Midbrain (tissue), 1 donor: ENCODE measurements at places on chromosomes 13 and 19.

- no peak for DNase-seq
Measured at GRCh38 chr13:28415994-28416421, 78.9 kb downstream of the FLT1 start.

DNA sequence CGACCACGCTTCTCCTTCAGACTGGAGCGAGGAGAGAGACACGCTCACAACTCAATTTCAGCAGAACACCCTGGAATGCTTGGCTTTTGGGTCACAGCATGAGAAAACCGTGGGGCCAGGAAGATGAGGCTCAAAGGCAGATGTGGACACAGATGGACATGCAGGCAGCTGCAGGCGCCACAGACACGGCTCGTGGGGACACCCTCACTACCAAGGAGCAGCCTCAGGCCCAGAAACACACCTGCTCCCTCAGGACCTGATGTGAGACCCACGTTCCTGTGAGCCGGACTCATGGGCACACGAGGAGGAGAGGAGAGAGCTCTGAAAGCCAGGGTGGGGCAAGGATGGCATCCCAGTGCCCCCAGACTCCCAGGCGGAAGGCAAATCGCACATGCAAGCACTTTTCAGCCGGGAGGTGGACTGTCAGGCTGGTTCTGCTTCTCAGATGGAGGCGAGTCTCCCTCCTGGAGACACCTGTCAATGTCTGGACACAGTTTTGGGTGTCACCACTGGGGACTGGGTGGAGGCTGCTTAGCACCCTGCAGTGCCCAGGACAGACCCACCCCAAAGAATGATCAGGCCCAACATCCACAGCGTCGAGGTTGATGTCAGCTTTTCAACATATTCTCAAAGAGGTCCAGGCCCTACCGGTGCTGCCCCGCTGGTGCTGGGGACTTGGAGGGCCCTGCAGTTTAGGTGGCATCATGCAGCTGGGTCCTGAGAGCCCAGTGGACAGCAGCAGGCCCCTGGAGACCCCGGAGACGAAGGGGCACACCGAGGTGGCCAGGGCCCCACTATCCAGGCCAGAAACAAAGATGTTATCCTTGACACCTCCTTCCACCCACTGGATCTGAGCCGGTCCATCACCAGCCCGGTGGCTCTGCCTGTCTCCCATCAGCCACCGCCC is 2.3 kb downstream of the ABHD17A start:
- no peak for DNase-seq

DNA sequence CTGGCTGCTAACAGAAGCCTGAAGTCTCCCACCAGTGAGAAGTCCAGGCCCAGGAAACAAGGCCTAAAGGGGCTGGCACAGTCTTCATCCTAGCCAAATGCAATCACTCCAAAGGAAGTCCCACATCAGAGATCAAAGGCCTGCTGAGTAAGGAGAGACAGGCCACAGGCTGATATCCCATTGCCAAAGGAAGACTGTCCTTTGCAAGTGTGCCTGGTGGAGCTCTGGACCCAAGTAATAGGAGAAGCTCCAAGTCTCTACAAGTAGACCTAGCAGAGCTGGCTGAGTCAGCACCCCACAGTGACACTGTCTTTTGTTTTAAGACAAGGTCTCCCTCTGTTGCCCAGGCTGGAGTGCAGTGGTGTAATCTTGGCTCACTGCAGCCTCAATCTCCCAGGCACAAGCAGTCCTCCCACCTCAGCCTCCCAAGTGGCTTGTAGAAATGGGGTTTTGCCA is 4.5 kb downstream of the DBP start:
- DNase-seq: no peak

DNA sequence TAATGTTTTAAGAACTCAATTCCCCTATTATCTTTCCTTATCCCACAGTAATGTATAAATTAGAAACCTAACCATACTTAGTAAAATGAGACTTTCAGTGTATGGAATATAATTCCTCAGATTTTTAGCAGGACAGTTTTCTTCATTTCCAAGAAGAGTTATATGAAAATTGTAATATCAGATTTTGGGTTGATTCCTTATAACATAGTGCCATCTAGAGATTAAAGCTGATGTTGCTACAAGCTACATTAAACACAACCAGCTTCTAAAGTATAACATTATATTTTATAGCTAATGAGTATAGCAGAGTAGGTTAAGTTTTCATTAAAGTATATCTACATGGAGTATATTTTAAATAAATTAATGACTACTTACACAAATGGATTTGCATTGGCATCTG is 99.7 kb upstream of the MIR17HG start:
- peak; percentile 7 for DNase-seq

- DNase-seq: no peak
Measured at GRCh38 chr13:110323172-110323891, 16.2 kb downstream of the COL4A2 start.

DNA sequence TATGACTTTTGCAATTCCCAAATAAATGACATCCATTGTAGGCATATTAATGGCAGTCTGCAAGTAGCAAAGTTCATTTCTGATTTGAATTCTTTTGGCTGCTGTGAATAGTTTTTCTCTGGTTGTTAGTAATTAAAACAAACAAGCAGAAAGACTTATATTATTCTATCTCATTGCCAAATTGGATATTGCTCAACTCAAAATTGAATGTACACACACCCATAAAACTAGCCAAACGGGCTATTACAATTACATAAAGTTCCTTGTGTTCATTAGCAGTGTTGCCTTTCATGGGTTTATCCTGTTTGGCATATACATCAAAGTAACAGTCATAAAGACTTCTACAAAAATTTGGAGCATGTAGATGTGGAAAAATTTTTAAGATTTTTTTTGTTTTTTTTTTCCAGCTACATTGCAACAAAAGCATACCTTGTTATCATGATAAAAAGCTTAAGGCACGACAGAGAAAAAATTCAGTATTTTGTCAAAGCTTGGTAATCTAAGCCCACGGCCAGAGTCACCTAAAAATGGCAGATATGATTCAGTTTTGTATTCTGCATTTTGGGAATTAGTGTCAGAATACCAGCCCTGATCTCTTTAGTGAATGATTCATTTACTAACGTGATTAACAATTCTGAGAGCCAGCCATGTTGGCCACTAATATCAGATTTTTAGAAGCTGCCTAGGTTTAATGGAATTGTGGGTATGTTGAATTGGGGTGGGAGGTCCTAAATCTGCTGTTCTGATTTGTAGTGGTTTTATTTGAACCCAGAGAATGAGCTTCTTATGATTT is 108.4 kb downstream of the KLF5 start:
- no peak for DNase-seq

DNA sequence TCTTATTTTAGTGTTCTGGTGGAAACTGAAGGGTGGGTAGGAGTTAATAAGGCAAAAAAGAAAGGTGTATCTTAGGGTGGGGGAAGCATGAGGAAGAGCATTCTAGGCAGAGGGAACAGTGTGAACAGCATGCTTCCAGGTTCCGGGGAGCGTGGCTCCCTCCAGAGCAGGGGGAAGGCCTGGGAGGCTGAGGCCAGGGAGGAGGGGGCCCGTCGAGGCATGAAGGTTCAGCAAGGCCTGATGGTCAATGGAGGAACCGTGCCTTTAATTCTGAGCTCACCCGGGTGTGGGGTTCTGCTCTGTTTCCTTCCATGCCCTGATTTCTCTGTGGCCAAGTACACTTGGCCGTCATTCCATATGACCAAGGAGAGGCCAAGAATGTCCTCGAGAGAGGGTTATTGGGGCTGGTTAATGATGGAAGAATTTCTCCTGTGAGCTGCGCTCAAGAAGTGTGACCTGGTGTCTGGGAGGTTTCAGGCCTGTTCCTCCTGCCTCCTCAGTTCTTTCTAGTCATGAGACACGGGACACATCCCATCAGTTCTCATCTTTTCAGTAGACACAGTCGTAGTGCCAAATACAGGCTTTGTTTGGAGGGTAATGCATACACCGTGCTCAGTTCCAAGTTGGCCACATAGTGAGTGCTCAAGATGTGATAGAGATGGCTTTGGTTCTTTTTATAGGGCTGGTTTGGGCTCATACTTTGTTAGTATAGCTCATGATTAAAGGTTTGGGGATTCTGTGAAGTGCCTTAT is 73.6 kb downstream of the SIPA1L3 start:
- DNase-seq: peak; percentile 8

GRCh38 chr19:2978772-2979171 is 1.4 kb downstream of the TLE6 start:
- no peak for DNase-seq

DNA sequence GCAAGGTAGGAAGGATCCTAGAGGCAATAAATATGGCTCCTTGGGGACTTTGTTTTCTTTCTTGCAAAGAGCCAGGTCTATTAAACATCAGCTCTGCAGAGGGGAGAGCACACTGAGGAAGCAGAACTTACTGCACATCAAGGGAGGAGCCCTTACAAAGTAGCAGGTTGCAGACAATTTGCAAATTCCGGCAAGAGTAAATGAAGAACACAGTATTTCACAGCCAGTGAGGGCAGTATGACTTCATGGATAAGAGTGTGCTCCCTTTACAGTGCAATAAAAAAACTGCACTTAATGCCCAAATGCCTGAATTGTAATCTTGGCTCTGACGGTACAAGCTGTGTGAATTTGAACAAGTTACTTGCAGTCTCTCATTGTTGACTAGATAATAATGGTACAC is 75.5 kb downstream of the STARD13 start:
- DNase-seq: no peak

- DNase-seq: no peak
Measured at GRCh38 chr13:98406427-98406826, 170.5 kb downstream of the STK24 start.

DNA sequence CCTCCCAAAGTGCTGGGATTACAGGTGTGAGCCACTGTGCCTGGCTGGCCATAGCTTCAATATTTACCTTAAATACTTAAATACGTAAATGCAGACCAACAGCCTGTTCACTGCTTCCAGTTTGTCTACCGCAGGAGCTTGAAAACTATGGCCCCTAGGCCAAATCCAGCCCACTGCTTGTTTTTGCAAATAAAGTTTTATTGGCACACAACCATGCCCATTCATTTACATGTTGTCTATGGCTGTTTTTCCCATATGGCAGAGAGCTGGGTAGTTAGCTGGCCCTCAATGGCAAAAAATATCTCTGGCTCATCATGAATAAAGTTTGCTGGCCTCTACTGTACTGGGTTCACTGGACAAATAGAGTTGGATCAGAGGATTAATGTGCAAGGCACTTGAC is 11.8 kb downstream of the PRR12 start:
- no peak for DNase-seq

DNA sequence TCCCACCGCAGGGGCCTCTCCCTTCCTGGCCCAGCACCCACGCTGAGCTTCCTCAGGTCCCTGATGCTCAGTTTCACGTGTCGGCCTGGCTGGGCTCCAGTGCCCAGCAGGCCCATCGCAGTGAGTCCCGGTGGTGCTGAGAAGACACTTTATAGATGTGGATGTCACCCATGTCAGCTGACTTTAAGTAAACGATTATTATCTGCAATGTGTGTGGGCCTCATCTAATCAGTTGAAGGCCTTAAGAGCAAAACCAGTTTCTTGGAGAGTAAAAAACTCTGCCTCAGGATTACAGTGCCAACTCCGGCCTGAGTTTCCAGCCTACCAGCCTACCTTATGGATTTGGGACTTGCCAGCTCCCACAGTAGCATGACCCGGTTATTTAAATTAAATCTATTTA is 17.3 kb upstream of the SMIM17 start:
- no peak for DNase-seq

- no peak for DNase-seq
Measured at GRCh38 chr19:49654581-49654980, 11.1 kb downstream of the IRF3 start.

DNA sequence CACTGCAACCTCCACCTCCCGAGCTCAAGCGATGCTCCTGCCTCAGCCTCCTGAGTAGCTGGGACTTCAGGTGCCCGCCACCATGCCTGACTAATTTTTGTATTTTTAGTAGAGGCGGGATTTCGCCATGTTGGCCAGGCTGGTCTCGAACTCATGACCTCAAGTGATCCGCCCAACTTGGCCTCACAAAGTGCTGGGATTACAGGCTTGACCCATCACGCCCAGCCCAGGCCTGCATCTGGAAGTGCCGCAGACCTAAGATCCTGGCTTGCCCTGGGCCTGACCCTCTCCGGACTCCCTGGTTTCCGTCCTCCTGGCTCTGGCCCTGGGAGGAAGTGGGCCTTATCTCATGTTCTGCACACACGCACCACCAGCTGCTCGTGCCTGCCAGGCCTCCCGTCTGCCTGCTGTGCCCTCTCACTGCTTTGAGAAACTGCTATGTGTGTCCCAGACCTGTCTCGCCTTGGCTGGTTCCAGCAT is 4.7 kb upstream of the PTGIR start:
- no peak for DNase-seq
